ENCODE measurements at places on chromosomes 16 and 17.

DNA sequence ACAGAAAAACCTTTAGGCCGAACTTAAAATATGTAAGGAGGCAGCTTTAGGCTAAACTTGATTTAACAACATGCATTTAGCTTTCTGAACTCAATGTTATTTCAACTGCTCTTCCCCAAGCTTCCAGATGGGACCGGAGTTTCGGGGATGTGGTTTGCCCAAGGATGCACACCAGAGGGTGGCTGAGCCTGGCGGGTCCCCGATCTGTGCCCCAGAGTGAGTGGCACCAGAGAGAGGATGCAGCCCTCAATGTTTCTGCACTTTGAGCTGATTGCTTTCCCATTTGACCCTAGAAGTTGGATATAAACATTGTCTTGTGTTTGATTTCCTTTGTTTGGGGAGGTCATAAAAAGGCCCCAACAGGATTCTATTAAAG, 348.0 kb upstream of the TNRC6C start:
- DNase-seq: no peak

DNA sequence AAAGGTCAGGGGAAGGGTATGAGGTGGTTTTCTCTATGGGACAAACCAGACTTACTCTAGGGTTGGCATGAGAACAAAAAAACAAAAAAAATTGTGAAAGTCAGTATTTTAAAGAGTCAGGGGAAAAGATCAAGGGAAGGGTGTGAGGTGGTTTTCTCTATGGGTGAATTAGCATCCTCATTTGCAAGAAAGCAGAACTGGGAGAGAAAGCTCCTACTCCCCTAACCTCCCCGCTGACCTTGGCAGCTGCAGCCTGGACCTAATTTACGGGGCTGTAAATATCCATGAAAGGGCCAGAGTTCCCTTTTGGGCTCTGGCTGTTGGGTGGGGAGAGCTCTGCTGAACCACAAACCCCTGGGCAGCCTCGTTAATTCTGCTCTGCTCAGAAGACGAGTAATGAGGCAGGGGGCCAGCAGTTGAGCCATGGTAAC, 10.6 kb downstream of the RHBDL3 start:
- peak; percentile 33 for DNase-seq

DNA sequence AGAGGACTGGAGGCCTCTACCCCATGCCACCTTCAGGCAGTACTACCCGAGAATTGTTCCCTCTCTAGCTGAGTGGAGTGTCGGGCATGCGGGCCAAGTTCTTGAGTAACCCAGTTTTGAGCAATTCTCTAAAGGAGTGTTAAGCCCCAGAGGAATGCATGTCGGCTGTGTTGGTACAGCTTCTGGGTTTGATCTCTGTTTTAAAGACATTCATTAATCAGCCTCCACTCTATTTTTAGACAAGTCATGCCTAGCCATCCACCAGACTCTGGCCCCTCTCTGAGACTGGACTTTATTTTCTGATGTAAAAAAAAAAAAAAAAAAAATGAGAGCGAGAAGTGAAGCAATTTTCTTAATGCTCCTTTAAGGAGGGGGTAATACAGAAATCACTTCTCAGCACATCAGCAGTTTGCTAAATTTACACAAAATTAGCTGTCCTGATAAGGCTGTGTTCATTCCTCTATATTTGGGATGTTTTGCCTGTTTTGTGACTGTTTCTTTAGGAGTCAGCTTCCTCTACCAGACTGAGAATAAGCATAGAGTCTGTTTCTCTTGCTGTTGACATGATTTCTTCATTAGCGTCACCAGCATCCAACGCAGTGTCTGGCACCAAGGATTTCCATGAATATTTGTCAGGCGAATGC, 88.7 kb downstream of the AXIN2 start:
- DNase-seq: no peak

- no peak for DNase-seq
Observed at GRCh38 chr16:17457997-17458396, 12.8 kb downstream of the XYLT1 start.

GRCh38 chr16:12425134-12425941, 378.3 kb downstream of the CPPED1 start:
- no peak for DNase-seq

GRCh38 chr16:25093208-25094061, 18.1 kb upstream of the LCMT1 start:
- peak; percentile 93 for DNase-seq

DNA sequence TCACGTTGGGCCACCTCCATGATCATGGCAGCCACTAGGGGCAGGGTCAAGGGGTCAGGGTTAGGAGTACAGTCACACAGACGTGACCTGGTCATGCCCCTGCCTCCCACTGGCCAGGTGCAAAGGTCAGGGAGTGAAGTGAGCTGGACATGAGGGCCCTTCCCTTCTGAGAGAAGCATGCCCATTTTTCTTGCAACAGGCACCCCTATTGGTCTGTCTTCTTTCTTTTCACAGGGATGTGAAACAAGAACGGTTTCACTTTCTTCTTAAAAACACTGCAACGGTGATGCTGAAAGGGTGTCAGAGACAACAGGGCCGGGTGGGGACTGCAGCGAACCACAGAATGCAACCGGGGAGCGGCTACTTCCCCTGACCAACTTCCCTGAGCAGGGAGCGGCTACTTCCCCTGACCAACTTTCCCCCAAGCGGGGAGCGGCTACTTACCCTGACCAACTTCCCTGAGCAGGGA, 52.1 kb upstream of the DOC2B start:
- DNase-seq: no peak

GRCh38 chr17:27422601-27423000, 33.6 kb upstream of the KSR1 start:
- no peak for DNase-seq

- peak; percentile 96 for DNase-seq
Observed at GRCh38 chr17:40582328-40582901, 17.1 kb upstream of the CCR7 start.

DNA sequence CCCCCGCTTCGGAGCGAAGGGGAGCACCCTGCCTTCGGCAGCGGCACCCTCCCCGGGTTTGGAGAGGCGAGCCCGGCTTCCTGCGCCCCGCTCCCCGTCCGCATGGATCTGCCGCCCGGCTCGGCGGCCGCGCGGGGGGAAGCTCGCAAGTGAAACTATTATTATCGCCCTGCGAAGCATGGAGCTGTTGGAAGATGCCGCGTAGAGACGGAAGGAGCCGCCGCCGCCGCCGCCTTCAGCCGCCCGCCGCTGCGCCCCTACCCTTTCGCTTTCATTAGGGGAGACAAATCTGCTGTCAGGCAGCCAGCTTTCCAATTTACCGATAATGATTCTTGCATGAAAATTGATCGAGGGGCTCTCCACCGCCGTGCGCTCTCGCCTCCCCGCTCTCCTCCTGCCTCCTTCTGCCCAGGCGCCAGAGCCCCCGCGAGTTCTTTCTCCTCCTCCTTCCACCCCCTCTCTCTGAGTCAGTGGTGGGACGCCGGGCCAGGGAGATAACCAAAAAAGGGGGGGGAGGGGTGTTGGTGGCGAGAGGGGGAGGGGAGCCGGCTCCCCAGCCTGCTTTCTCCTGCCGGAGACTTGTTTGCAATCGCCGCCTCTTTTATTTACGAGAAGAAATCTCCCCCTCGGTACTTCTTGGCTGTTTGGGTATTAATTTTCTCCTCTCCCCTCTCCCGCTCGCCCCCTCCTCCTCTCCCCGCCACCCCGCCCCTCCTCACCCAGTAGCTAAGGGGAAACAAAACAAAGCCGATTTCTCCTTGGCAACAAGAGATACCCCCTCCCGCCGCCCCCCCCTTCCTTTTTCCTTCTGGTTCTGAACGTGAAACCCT, 58.0 kb upstream of the GSE1 start:
- DNase-seq: peak; percentile 73

GRCh38 chr17:28744104-28744971, 527 bp downstream of the TRAF4 start:
- DNase-seq: peak; percentile 52

GRCh38 chr17:36591434-36592315, at the start of gene DHRS11:
TSS of gene DHRS11 (plus strand) at chr17:36591879. CDS start at chr17:36592010, 131 bp downstream.
- DNase-seq: peak; percentile 63

DNA sequence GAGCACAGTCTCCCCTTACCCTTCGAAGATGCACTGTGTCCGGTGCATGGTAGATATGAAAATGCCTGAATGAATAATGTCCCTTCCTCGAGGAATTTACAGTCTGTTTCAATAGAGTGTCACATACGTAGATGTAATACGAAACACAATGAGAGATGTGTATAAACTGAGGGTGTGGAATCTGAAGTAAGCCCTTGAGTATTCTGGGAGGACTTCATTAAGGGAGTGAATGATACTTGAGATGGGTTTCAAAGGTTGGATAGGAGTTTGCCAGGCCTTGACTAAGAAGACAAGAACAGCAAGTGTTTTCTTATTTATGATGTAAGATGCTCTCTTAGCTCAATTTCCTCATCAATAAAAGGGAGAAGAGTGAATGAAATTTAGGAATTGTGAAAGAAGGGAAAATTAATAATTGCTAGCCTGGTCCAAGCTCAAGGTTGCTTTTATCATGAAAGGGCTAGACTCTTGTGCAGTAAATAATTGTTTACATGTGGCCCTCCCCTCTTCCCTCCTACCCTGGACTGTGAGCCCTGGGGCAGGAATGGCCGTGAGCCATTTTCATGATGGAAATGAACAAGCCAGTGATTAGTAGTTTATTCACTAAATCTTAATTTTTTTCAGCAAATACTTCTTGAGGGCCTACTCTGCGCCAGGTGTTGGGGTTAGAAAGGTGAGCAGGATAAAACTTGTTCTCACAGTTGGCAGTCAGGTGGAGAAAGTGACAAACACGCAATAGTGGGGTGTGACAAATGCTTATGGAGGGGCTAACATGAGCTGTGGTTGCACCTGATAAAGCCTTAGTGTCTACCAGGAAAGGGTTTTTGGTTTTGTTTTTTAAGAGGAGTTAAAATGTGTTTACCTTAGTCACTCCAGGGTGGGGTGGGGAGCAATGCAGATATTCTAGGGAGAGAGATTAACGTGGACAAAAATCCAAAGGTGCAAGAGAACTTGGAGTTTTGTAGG, 1.6 kb downstream of the KIF22 start:
- no peak for DNase-seq

DNA sequence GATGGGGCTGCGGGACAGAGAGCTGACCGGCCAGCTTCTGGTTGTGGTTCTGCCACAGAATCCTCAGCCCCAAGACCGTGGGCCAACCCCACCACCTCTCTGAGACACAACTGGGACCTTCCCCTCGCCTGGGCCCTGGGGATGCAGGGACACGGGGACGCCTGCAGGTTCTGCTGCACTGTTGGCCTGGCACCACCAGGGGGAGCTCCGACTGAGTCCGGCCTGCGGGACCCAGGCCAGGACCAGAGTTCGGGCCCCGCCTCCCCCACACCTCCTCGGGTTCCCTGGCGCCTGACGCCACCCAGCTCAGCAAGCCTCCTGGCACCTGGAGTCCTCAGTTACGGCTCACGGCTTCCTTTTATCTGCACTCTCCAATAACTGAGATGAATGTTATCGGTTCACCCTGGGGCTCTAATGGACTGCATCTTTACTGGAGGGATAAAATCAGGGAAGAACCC, 27.3 kb downstream of the TBC1D16 start:
- peak; percentile 75 for DNase-seq
